ENCODE measurements at places on chromosomes 2 and 18.

- DNase-seq = no peak
Observed at GRCh38 chr2:165522719-165523118, 53.2 kb downstream of the CSRNP3 start.

- no peak for DNase-seq
Observed at GRCh38 chr2:185507719-185508118, 230.9 kb upstream of the FSIP2 start.

- no peak for DNase-seq
Observed at GRCh38 chr2:20806286-20806685, 16.6 kb downstream of the LDAH start.

DNA sequence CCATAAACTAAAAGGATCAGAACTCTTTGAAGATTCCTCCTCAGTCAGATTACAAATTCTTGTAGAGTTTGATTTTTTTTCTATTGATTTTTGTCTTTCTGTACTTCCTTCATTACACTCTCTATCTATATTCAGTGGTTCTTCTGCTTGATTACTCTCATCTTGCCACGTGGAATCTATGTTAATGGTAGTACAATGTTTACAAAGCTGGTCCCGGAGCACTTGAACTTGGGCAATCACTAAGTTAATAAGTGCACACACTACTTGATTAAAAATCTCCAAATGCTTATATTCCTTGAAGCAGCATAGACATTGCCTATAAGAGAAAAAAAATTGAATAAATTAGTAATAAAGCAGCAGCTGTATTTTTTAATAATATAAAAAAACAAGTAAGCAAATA lies 65.1 kb downstream of the USP34 start:
- DNase-seq = no peak

DNA sequence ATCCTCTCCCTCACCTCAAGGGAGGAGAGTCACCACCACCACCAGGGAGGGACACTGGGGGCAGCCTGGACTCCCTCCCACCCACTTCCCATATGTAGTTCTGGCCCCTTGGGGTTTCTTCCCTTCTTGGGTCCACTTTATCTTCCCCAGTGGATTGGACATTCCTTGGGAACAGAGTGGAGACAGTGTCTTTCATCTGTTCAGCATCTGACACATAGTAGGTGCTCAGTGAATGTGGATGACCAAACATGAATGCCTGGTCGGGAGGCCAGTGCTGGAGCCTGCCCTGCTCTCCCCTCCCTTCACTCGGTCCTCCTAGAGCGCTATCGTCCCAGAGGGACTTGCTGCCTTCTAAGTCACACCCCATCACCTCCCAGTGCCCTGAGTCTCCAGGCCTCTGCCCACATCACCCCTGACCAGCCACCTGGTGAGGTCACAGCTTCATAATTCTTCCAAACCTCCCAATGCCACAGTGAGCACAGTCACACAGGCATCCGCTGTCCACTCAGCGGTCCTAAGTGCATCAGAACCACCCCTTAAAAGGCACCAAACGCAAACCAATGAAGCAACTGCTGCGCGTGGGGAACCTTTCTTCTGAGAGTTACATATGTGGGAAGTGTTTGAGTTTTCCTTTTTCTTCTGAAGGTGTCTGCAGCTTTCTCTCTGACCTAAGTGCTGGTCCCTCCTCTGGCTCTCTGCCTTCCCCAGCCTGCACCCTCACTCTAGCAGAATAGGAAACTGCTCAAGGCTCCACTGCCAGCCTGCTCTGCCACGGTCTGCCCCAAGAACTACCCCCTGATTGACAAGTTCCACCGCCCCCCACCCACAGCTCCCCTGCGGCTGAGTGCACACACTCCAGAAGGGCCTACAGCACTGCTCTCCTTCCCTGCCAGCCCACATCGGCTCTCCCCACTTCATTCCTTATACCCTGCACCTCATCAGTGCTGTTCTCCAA lies 7.2 kb upstream of the SFXN5 start:
- no peak for DNase-seq

DNA sequence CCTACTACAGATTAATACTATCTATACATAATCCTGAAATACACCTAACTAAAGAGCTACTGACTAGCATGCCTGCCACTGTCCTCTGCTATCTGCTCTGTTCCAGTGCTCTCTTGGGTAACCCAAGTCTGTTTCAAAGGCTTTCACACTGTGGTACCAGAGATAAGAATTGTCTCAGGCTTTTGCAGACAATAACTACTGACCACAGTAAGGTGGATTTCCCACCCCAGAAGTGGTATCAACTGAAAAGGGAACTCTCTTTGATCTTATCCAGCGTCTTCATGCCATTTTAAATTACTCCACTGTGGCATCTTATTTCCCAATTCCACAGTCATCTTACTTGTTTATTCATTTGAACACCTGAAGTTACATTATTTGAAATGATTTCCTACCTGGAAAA lies 190.2 kb downstream of the IKZF2 start:
- DNase-seq = no peak

DNA sequence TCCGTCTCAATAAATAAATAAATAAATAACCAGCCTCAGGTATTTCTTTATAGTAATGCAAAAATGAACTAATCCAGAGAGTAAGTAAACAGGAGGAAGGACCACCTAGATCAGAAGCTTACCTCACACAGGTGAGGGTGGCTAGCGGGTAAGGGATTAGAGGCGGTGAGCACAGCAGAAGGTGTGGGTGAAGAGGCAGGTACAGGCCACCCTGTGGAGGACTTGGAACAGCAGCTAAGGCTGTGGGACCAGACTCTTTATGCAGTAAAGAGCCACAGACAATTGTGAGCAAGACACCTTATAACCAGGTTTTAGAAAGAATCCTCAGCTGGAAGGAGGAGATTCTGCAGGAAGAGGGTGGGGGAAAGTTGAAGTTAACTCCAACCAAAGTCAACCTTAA lies 34.2 kb upstream of the TTR start:
- no peak for DNase-seq

DNA sequence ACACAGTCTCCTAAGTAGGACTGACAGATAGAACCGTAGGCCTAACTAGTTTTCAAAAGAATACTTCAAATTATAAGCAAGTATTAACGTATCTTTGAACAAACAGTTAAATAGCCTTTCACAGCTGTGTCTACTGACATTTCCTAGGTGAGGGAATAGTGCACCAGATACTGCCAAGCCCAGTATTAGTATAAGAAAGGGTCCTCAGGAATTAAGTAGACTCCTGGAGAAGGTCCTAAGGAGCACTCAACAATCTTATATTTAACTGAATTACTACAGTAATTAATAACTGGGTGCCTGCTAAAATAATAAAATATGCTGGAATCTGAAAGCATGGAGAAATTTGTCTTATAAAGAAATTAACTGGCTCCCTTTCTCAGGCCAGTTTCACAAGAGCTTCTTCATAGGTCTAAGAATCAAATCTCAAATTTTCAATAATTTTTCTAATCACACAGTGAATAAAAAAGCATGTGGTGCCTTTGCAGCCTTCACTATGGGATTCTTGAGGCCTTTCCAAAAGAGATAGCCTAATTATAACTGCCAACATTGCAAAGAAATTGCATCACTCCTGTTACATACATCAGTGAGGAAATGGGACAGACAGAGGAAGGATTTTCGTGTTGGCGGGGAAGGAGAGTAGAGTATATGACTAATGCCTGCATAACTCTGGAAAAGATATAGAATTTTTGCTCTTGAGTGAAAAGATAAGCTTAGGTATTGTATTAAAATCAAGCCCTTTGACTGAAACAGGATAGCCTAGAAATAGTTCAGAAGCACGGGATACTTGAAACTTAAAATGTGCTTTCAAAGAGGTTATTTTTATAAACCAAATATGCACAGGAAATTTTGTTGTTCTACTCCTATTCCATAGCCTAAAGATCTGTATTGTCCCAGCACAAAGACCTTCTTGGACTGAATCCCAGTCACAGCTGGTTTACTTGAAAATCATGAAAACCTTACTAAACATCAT lies 228.6 kb upstream of the STK17B start:
- DNase-seq = peak; percentile 97

- no peak for DNase-seq
Observed at GRCh38 chr2:213234641-213235040, 49.6 kb upstream of the SPAG16 start.

DNA sequence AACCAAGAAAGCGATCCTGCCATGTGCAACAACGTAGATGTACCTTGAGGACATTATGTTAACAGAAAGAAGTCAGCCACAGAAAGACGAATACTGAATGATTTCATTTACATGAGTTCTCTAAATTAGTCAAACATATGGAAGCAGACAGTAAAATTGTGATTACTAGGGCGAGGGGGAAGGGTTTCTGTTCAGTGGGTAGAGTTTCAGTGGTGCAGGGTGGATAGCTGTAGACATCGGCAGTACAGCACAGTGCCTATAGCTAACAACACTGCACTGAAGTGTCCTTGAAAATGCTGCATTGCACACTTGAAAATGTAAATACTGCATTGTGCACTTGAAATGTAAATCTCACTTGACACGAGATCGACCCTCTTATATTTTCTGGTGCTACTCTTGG lies 275.3 kb downstream of the GALR1 start:
- no peak for DNase-seq

GRCh38 chr2:58904095-58904494 lies 663.0 kb upstream of the FANCL start:
- no peak for DNase-seq

GRCh38 chr2:202039278-202040078 lies 5.8 kb downstream of the FZD7 start:
- no peak for DNase-seq

GRCh38 chr2:178211943-178212342 lies 17.6 kb downstream of the OSBPL6 start:
- no peak for DNase-seq

- DNase-seq = peak; percentile 66
Observed at GRCh38 chr18:47254341-47254939, 3.0 kb upstream of the SKOR2 start.

DNA sequence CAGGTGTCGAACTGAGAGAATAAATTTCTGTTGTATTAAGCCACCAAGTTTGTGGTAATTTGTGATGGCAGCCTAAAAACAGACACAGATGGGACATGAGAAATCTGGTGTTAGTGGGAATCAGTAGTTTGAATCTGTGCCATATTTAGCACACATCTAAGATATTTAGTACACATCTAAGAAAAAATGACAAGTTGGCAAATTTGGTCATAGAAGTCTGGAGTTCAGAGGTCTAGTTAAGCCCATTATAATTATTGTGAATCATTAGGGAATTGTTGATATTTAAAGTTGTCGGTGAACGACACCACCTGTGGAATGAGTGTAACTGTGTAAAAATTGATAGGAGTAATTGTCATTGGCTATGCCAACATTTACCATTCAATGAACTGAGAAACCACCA lies 1138.8 kb upstream of the TMEFF2 start:
- no peak for DNase-seq

DNA sequence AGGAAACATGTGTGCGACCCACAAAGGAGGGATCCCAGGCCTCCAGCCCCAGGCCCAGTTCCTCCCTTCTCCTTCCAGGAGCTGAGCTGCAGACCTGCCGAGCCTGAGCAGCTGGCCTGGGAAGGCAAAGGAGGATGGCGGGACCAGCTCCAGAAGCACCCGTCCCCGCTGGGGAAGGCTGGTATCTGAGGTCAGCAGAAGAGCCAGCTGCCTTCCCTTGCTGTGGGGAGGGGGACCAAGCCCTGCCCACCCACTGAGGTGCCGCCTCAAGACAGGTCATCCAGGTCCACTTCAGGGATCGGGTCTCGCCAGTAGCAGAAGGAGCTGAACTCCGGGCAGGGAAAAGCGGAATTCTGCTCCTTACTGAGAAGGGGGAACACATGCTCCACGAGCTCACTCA lies 73.2 kb downstream of the EMILIN2 start:
- no peak for DNase-seq

DNA sequence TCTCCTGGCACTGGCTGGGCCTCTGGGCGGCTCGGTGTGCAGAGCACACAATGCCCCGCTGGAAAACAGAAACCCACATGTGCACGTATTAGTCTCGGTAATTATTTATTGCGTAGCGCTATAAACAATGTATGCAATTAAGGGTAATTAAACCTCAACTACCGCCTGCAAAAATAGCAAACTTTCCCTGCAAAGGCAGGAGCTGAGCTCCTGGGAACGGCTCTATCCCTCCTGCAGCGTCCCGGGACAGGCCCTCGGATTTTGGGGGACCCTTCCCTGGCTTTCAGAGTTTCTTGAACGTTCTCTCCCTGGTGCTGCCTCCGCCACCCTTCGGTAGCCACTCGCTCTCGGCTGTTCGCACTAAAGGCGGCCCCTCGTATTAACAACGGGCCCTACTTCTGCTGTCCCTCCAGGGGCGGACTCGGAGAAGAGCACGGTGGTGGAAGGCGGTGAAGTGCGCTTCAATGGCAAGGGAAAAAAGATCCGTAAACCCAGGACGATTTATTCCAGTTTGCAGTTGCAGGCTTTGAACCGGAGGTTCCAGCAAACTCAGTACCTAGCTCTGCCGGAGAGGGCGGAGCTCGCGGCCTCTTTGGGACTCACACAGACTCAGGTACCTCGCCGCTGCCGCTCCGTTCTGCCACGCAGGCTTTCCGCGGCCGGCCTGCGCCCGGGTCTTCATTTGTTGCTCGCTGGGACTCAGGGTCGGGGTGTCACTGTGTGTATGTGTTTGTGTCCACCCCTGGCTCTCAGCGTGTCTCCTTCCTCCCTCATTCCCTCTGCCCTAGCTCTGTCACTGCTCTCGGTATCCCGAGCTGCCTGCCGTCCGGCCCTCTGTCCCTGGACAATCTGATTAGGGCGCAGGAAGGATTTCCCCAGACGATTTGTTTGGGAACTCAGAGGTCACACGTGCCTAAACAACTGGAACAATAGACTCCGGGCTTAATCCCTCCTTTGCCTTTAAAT lies 1.2 kb downstream of the DLX1 start:
- no peak for DNase-seq

DNA sequence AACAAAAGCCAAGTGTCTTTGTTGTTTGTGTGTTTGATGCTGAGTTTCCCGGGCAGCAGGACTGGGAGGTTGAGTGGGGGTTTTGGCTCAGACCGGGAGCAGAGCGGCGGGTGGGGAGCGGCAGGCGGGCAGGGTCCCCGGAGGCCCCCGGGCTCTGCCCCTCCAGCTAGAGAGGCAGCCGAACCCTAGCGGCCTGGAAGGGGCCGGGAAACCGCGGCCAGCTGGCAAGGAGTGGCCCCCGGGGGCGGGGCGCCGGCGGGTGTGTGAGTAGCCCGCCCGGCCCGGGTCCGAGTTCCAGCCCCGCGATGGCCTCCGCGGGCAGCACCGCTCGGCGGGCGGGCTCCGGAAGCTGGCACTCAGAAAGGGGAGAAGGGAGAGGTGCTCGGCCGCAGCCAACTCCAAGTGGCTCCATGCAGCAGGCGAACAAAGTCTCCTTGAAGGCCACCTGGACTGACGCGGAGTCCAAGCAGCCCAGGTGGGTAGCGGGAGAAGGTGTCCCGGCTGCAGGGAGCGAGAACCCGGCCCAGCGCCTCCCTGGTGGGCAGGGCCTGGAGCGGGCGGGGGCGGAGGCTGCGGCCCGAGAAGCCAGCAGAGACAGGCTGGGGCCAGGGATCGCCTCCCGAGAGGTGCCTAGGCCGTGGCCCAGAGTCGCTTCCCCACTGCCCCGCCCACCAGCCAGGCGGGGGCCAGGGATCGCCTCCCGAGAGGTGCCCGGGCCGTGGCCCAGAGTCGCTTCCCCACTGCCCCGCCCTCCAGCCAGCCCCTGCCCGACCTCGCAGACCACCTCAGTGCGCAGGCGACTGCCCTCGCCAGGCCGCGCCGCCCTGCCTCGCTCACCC lies at the start of gene ANKRD53:
ANKRD53 (plus strand) TSS at position 290 of the 839 bp plus-strand sequence; CDS start at position 306, 16 bp downstream.
- DNase-seq = peak; percentile 34

All from fibroblast of skin of scalp (primary cell).